IMR-90 (cell line): ENCODE measurements at places on chromosomes 12 and 14.

DNA sequence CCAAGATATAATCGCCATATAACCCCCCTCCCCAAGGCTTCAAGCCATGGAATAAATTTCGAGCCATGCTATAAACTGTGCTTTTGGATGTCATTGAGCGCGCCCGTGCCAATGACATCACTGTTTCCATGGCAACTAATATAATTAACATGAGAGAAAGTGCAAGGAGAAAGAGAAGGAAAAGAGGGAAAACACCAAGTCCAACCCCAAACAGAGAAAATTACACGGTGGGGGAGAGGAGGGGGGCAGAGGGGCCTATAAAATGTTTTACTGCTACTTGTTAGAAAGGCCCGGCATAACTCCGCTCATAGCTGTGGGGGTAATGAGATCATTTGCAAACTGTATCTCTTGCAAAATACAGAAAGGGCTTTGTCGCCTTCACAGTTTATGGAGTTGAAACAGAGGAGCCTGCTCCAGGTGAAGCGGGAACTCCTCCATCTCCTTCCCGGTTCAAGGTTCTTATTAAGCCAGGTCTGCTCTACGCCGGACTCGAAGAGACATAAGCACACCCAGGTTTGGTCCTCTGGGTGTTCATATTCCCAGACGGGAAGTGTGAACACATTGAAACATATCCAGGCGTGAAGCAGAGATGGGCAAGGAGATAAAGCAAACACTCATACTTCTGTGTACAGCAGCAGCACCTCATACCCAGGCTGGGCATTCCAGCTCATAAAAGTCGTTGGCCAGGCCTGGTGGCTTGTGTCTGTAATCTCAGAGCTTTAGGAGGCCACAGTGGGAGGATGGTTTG is 99.1 kb upstream of the MAP1LC3B2 start:
- DNase-seq: no peak

DNA sequence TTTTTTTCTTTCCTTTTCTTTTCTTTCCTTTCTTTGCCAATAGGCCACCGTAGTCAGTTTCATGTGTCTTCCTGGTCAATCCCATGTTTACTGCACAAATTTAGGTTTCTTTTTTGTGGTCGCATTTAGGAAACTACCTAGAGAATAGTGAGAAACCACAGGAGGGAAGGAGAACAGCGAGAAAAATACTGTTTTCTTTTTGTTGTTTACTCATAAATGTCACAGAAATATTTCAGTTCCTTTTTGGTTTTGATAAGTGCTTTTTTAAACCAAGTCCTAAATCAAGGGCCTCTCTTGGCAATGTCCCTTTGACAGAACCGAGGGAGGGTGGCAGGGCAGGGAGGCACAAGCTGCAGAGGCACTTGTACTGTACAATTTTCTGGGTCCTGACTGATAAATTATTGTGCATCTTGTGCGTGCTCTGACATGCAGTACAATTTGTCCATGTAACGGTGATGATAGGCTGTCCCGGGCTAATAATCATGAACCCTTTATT is 326.1 kb downstream of the CACNA1C start:
- no peak for DNase-seq

- DNase-seq: no peak
Measured at GRCh38 chr12:52628841-52629240, 10.5 kb upstream of the KRT73 start.

DNA sequence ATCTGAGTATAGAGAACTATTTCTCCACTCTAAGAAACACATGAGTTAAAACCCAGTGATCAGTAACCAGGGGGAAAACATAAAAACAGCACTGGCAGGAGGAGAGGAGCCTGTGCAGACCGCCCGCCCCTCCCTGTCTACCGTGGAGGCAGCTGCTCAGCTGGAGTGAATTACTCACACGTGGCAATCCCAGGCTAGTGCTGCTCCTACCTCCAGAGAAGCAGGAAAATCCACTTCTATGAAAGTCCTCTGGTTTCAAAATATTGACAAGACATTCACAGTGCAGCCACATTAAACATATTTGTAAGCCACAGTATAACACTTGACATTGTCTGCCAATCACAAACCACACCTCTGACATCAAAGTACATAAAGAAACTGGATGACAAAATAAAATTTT is 16.7 kb downstream of the TMEM132D start:
- DNase-seq: no peak

DNA sequence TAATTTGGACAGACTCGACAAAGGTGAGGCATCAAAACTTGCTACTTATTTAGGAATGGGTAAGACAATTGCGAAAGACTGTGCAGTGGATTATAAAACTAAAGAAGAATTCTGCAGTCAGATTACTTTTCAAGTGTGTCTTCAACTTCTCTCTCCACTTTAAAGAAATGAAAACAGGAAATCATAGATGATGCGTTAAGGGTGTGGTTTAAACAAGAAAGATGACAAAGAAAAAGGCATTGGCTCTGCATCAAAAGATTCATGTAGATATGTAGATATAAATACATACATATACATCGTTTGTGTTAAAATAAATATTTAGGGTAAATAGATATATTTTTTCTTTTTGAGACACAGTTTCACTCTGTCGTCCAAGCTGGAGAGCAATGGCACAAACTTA is 74.6 kb upstream of the PARP11 start:
- no peak for DNase-seq

- DNase-seq: no peak
Measured at GRCh38 chr14:81519200-81520011, 14.2 kb downstream of the SEL1L start.

DNA sequence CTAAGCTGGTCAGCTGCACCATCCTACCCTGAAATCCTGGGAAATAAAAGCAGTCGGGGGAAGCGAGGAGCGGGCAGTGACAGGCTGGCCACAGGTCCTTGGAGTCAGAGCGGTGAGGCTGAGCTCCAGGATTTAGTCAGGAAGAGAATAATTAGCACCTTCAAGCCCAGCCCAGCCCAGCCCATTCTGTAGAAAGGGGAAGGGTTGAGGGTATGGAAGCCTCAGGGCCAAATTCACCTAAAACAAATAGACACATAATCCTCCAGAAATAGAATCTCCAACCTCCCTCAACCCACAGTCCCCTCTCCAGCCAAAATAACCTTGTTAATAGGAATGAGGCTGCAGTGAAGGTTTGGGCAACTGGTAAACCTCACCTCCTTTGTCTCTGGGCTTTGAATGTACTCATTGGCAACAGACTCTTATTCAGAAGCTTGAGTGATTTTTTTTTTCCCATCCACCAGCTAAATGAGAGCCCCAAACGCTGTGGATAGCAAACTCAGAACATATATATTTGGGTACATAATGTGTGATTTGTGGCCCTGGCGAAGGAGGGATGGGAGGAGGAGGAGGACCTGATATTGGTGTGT is 334.1 kb downstream of the DPF3 start:
- DNase-seq: no peak

DNA sequence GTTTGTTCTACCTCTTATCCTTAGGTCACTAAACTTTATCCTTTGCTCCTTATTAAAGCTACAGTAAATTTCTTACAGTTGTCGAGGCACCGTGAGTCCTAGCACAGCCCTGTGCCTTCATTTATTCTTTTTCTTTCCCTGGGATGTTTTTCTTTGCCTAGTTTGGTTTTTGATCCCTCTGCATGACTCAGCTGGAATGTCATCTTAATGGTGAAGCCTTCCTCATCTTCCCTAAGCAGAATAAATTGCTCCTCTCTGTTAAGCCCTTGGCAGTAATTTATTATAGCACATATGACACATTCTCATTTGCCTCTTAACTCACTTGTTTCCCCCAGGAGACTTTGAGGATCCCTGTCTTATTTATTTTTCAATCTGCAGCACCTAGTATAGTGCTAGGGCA is 16.6 kb downstream of the ACTR10 start:
- DNase-seq: peak; percentile 32

DNA sequence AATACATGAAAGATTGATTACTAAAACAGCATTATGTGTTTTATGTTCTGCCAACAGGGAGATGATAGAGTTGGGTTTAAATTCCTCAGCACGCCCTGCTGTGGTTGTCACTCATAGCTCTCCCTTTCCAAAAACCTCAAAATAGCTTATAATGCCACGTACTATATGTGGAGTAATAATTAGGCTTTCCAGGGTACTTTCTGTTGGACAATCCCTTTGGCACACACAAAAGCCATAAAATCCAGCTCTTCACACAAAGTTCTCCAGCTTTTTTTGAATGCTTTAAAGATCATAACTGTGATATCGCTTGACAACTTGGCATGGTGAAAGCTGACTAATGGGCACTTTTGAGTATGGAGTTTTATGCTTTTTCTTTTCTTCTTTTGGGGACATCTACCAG is 145.3 kb upstream of the DCN start:
- DNase-seq: peak; percentile 15

GRCh38 chr12:6958609-6959057 is 7.5 kb downstream of the PTPN6 start:
- no peak for DNase-seq

DNA sequence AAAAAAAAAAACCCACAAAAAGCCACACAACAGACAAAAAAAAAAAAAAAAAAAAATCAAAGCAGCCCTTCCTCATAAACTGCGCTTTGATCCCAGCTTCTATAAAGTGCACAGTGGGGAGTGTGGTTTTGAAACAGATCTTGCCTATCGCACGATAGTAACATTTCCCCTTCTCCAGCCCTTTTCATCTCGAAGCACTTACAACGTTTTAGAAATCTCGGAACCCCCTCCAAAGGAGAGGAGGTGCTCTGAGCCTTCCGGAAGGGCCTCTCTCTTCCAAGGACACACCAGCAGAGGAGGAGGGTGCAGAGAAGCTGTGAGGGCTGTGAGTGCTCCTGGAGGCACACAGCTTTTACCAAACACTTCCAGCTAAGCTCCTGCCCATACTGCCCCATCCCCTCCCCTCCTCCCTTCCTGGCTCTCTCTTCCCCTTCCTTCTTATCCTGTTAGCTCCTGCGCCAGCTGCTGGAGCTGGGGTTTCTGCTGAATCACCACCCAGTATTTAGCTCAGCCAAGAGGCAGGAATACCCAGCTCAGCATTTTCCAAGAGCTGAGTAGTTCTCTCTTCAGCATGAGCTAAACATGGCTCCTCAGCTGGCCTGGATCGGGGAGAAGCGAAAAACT is 28.4 kb downstream of the SLC7A8 start:
- DNase-seq: peak; percentile 89

DNA sequence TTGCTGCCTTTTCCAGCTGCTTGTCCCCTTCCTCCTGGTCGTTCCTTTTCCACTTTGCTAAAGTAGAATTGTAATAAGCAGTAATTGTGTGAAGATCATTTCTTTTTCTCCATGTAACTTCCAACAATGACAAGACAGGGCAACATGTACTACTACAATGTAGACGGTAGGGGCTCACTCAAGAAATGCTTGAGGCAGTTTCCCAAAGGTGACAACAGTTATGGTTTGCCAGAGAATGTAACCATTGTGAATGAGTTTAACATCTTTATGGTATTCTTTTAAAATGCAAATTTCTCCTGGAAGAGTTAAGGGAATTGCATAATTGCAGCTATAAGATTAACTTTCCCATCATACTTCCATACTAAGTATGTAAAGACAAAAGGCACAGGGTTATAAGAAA is 23.8 kb upstream of the PHLDA1 start:
- DNase-seq: no peak

GRCh38 chr12:88884600-88884999 is 304.3 kb upstream of the KITLG start:
- DNase-seq: no peak

DNA sequence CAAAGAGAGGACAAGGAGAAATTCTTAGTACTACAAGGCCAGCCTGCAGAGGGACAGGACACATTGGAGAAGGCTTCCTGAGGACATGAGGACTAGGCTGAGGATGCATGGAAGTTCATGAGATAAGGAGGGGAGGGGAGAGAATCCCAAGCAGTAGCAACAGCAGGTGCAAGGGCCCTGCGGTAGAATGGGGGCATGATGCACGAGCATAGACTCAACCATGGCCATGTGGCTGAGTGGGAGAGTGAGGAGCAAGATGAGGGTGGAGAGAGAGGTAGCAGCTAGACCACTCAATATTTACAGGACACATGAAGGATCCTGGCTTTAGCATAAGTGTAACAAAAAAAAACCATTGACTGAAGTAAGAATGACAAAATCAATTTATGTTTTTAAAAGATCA is 128.1 kb downstream of the PPM1H start:
- DNase-seq: no peak

DNA sequence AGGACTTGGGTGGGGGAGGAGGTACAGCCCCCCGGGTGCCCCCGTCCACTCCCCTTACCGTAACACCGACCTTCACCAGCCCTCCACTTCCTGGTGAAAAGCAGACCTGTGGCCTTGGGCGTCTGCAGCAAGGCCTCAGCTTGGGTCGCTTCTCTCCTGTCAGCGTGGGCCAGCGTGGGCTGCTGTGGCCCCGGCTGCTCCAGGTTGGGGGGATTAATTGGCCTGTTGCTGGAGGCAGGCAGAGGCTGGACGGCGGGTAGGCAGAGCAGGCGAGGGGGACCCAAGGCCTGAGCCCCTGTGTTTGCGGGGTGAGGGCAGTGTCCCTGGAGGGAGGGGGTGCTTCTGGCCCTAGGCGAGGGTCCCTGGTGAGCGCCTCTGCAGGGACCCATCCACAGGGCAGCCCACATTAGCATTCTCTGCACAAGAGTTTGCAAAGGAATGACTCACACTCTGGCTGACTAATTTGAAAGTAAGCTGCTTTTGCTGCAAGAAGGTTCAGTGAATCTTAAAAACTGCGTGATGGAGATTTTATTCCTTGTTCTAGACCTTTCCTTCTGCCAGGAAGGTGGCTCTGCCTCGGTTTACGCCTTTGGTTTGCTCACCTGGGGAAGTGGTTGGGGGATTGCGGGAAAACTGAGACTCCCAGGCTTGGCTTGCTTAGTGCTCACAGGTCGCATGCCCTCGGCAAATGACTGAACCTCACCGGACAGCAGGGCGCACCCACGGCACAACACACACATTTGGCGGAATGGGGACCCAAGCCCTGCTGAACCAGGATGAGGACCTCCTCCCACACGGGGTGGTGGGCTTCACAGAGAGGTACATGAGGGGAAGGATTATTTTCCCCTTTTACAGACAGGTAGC is 37.9 kb upstream of the DLK1 start:
- peak; percentile 82 for DNase-seq

DNA sequence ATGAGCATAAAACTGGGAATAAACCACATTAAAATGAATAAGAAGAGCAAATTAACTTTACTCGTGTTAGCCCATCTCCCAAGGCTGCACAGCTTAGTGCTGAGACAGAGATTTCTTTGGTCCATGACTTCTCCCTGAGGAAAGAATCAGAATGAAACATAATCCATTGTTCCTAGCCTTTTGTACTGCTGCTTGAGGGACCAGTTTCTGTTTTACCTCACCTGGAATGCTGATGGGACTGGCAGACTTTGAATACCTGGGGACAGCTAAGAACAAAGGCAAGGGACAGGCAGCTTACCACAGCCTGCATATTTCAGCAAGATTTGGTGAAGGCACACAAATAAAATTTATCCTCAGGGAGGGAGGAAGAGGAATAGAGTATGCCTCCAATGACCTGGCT is 401.6 kb downstream of the CCDC91 start:
- DNase-seq: no peak

- DNase-seq: peak; percentile 30
Measured at GRCh38 chr14:29955087-29955486, 27.4 kb upstream of the PRKD1 start.

- peak; percentile 71 for DNase-seq
Measured at GRCh38 chr14:83260751-83261150, 1727.1 kb upstream of the SEL1L start.
